Stimulated activated CD8-positive, alpha-beta memory T cell treated with anti-CD3 and anti-CD28 coated beads, Interleukin-7, amount 100 ng/mL, for 1 hour (primary cell): ENCODE measurements at places on chromosomes 7 and 10.

GRCh38 chr7:47807756-47808155 lies 140.5 kb downstream of the PKD1L1 start:
- no peak for DNase-seq

- no peak for DNase-seq
Measured at GRCh38 chr7:43303740-43304241, 191.3 kb downstream of the HECW1 start.

DNA sequence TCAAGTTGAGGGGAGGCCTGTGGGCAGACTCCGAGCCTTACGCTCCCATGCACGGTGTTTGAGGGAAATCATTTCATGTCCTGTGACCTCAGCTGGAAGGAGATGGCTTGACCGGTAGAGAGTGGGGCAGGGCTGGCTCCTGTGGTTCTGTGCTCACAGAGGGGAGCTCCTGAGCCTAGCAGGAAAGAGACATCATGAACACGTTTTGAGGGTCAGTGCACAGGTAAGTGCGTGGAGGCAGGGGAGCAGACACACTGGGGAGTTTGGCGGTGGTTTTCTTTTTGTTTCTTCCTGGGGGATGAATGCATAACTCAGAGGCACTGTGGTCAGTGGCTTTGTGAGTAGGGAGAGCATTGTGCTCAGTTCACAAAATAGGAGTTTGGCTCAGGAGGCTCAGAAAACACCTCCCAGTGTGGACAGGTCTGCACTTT lies 22.5 kb downstream of the ADCY1 start:
- no peak for DNase-seq

GRCh38 chr7:95686109-95686508 lies 86.2 kb upstream of the DYNC1I1 start:
- DNase-seq, result no peak

DNA sequence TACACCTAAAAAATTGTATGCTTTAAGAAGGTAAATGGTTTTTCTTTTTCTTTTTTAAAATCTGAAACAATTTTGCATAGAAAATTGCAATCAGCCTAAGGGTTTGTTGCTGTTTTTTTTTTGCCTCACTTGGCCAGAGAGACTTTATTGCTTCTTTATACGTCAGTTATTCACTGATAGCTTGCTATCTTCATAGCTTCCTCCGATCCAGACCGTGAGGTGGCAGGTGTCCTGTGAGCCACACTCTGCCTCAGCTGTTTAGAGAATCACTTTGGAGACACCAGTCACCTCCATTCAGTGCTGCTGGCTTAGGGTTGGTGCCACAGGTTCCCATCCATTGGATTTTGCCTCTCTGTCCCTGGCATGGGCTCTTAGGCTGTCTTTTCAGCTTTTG lies 68.0 kb downstream of the HHEX start:
- no peak for DNase-seq

DNA sequence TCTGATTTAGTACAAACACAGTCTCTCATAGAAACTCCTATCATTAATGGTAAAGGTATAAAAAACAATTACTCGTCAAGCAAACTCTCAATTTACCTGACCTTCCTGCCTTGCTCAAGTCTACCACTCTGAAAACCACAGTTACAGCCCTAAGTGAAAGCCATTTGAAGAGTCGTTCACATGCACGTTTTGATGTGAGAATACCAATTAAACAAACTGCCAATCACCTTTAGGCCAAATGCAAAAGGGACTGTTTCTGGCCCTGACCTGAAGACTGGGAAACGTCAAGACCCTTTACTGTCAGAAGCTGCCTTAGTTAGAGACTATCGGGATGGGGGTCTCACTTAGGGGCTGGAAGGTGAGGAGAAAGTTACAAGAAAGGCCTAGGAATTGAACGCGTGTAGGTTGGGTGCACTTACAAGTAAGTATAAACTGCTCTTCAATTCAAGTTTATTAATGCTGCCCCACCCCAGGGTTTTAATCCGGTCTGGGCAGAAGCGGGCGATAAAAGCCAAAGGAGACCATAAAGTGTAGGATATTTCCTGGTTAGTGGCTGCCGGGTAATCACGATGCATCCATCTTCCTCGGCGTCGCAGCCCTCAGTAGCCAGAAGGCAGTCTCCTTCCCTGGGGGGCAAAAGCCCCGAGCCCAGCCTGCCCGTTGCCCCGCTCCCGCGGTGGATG lies 935 bp downstream of the TM9SF3 start:
- DNase-seq, result no peak
